Activated CD8-positive, alpha-beta T cell treated with anti-CD3 and anti-CD28 coated beads, Interleukin-2, amount 10 ng/mL, durations not matched to agents 7 days and 5 days (primary cell): ENCODE measurements at places on chromosomes 1 and 21. TPM values are rescaled to one million over a fixed set of nuclear protein-coding genes. Genes with fewer than 3 reads are reported as not detected.

- no peaks in the 10 kb centered on the region for H3K27me3 ChIP-seq
- peak overlapping the region; percentile 55 for H3K27ac ChIP-seq
- peaks cover 15% of the 10 kb centered on the region for H3K36me3 ChIP-seq
- DNase-seq: no peak
- peaks cover 59% of the 10 kb centered on the region for H3K4me1 ChIP-seq
- peak overlapping the region; percentile 78 for H3K4me3 ChIP-seq
These were observed 2.1 kb downstream of the PFKL start for GRCh38 chr21:44301961-44302406.

DNA sequence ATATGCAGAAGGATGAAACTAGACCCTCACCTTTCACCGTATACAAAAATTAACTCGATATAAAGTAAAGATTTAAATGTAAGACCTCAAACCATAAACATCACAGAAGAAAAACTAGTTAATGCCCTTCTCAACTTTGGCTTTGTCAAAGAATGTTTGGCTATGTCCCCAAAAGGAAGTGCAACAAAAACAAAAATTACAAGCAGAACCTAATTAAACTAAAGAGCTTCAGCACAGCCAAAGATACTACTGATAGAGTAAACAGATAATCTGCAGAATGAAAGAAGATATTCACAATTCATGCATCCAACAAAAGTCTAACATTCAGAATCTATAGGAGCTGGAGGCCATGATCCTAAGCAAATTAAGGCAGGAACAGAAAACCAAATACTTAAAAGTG, 824.6 kb upstream of the NEGR1 start:
- no peak for DNase-seq
- H3K36me3 ChIP-seq: no peaks in the 10 kb centered on the region
- no peak overlapping the region for H3K27ac ChIP-seq
- no peak overlapping the region for H3K4me3 ChIP-seq
- no peaks in the 10 kb centered on the region for H3K27me3 ChIP-seq

DNA sequence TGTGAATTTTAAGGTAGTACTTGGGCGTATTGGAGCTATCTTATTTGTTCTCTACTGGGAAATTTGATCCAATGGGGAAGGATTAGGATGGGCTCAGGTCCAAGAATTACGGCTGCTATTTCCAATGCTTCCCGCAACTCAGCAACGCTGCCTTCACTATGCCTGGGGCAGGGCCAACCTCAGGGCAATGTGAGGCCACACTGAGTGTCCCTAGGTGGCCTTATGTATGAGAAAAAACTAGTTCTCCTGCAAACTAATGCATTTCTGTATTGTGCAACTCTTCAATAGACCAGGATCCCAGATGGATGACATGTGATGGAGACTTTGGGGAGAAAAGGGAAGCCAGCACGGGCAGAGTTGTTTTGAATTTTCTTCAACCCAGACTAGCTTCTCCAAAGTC, 168.1 kb downstream of the DUSP10 start:
- no peaks in the 10 kb centered on the region for H3K4me1 ChIP-seq
- no peak for DNase-seq
- H3K27ac ChIP-seq: no peak overlapping the region
- no peaks in the 10 kb centered on the region for H3K27me3 ChIP-seq
- H3K36me3 ChIP-seq: no peaks in the 10 kb centered on the region
- H3K4me3 ChIP-seq: no peak overlapping the region

- no peak overlapping the region for H3K27ac ChIP-seq
- no peaks in the 10 kb centered on the region for H3K4me1 ChIP-seq
- no peak for DNase-seq
- H3K36me3 ChIP-seq: no peaks in the 10 kb centered on the region
These were observed 690.4 kb downstream of the USP25 start for GRCh38 chr21:16420031-16420724.

- no peak for DNase-seq
- H3K27me3 ChIP-seq: no peaks in the 10 kb centered on the region
- no peaks in the 10 kb centered on the region for H3K36me3 ChIP-seq
- no peak overlapping the region for H3K27ac ChIP-seq
- no peaks in the 10 kb centered on the region for H3K4me1 ChIP-seq
- H3K4me3 ChIP-seq: no peak overlapping the region
These were observed 425.8 kb downstream of the DSCAM start for GRCh38 chr21:40421121-40421520.

DNA sequence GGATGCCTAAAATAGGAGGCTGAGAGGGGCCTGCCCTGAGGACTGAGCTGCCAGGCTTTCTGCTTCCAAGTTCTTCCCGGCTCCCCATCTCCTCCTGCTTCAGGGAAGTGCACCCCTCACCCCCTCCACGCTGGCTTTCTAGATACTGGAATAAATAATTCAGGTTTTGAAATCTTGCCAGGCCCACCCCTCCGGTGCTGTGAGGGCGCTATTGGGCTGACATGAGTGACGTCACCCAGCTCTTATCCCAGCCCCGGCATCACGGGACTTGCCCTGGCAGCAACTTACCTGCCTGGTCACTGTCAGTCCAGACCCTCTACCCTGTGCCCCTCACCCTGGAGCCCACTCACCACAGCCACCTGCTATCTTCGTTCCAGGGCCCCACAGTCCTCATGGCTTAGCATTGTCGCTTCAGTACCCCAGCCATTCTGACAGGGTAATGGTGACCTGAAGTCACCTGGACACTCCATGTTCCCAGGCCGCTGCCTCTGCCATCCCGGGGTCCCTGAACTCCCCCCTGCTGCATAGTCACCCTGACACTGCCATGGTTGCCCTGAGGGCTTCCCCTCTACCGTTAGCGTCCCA, 819 bp upstream of the GPR3 start:
- H3K4me3 ChIP-seq: peak overlapping the region; percentile 74
- peak; percentile 40 for DNase-seq
- H3K27me3 ChIP-seq: peaks cover 17% of the 10 kb centered on the region
- H3K4me1 ChIP-seq: peaks cover 25% of the 10 kb centered on the region
- H3K36me3 ChIP-seq: no peaks in the 10 kb centered on the region

- H3K4me1 ChIP-seq: peaks cover 63% of the 10 kb centered on the region
- H3K4me3 ChIP-seq: peak overlapping the region; percentile 49
- no peaks in the 10 kb centered on the region for H3K36me3 ChIP-seq
- H3K27me3 ChIP-seq: peaks cover 9% of the 10 kb centered on the region
- H3K27ac ChIP-seq: peak overlapping the region; percentile 15
These were observed 6.4 kb downstream of the MAP3K6 start for GRCh38 chr1:27360159-27361043.

DNA sequence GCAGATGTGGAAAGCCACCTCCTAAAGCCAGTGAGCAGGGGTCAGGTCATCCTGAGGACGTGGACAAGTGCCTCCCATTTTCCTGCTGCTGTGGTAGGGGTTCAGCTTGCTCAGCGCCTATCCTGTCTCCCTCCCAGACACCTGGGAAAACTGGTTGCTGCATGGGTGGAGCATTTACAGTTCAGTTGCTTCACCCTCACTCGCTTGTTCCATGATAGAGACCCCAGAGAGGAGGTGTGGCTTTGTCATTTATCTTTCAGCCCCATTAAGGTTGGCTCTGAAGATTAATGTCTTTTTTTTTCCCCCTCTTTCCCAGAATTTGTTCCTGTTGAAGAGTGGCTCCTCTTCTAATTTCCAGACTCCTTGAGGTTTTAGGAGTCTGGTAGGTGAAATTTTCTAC, 9.2 kb downstream of the VANGL1 start:
- H3K36me3 ChIP-seq: peaks cover 17% of the 10 kb centered on the region
- H3K4me1 ChIP-seq: peaks cover 12% of the 10 kb centered on the region
- DNase-seq: no peak
- no peaks in the 10 kb centered on the region for H3K27me3 ChIP-seq

- H3K27me3 ChIP-seq: no peaks in the 10 kb centered on the region
- no peak for DNase-seq
- peaks cover 4% of the 10 kb centered on the region for H3K4me1 ChIP-seq
- H3K36me3 ChIP-seq: peaks cover 13% of the 10 kb centered on the region
- no peak overlapping the region for H3K4me3 ChIP-seq
These were observed 108.2 kb downstream of the GALNT2 start for GRCh38 chr1:230175163-230175747.

GRCh38 chr1:79530476-79530875, 523.9 kb upstream of the ADGRL4 start:
- DNase-seq: no peak
- no peaks in the 10 kb centered on the region for H3K36me3 ChIP-seq
- H3K27ac ChIP-seq: no peak overlapping the region
- H3K27me3 ChIP-seq: no peaks in the 10 kb centered on the region
- no peaks in the 10 kb centered on the region for H3K4me1 ChIP-seq
- H3K4me3 ChIP-seq: no peak overlapping the region

- H3K27me3 ChIP-seq: no peaks in the 10 kb centered on the region
- H3K27ac ChIP-seq: no peak overlapping the region
- no peaks in the 10 kb centered on the region for H3K36me3 ChIP-seq
- H3K4me3 ChIP-seq: no peak overlapping the region
- no peak for DNase-seq
- no peaks in the 10 kb centered on the region for H3K4me1 ChIP-seq
These were observed 363.1 kb upstream of the ADGRL2 start for GRCh38 chr1:81437649-81438048.

GRCh38 chr1:160078512-160079195, 2.7 kb upstream of the KCNJ9 start:
- DNase-seq: peak; percentile 78
- peaks cover 49% of the 10 kb centered on the region for H3K27me3 ChIP-seq
- H3K36me3 ChIP-seq: no peaks in the 10 kb centered on the region
- no peak overlapping the region for H3K4me3 ChIP-seq
- H3K27ac ChIP-seq: no peak overlapping the region

GRCh38 chr1:53549287-53549686, 90.1 kb downstream of the DMRTB1 start:
- no peak for DNase-seq
- no peak overlapping the region for H3K27ac ChIP-seq
- H3K4me3 ChIP-seq: no peak overlapping the region
- no peaks in the 10 kb centered on the region for H3K4me1 ChIP-seq

DNA sequence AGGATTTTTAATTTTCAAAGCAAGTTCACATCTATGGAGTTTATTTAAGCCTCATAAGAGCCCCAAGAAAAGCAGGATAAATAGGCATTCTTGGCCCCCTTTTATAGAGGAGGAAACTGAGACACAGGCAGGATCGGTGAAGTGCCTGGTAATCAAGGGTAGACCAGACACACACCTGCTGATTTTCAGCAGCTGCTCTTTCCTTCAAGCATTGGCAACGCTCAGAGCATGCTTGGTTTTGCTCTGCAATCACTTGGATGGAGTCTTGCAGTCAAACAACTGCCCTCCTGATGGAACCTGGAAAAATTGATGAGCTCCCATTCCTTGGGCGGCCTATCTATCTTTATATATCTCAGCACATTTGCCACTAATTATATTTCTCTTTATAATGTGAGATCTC, 478.9 kb upstream of the CAMK1G start:
- H3K27me3 ChIP-seq: no peaks in the 10 kb centered on the region
- peaks cover 2% of the 10 kb centered on the region for H3K4me1 ChIP-seq
- no peak for DNase-seq
- no peak overlapping the region for H3K4me3 ChIP-seq
- H3K36me3 ChIP-seq: no peaks in the 10 kb centered on the region

GRCh38 chr21:39125752-39126485, 57.3 kb downstream of the PSMG1 start:
- no peak overlapping the region for H3K4me3 ChIP-seq
- H3K4me1 ChIP-seq: peaks cover 8% of the 10 kb centered on the region
- peaks cover 11% of the 10 kb centered on the region for H3K27me3 ChIP-seq
- H3K27ac ChIP-seq: no peak overlapping the region

DNA sequence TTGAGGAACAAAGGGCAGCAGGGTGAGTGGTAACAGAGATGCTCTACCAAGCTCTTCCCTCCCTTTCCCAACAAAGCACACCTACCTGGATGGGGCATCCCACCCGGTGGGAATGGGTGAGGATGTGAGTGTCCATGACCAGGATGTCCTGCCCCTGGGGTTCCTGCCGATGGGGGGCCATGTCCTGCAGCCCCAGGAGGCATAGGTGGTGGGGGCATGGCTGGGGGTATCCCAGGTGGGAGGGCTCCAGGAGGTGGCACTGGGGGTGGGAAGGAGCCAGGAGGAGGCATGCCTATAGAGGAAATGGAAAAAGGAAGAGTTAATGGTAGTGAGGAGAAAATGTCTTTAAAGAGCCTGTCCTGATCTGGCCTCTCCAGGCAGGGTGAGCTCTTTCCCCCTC, 1.9 kb downstream of the SF3B4 start:
- peaks cover 55% of the 10 kb centered on the region for H3K36me3 ChIP-seq
- peaks cover 47% of the 10 kb centered on the region for H3K4me1 ChIP-seq
- peak overlapping the region; percentile 96 for H3K4me3 ChIP-seq
- H3K27me3 ChIP-seq: no peaks in the 10 kb centered on the region

DNA sequence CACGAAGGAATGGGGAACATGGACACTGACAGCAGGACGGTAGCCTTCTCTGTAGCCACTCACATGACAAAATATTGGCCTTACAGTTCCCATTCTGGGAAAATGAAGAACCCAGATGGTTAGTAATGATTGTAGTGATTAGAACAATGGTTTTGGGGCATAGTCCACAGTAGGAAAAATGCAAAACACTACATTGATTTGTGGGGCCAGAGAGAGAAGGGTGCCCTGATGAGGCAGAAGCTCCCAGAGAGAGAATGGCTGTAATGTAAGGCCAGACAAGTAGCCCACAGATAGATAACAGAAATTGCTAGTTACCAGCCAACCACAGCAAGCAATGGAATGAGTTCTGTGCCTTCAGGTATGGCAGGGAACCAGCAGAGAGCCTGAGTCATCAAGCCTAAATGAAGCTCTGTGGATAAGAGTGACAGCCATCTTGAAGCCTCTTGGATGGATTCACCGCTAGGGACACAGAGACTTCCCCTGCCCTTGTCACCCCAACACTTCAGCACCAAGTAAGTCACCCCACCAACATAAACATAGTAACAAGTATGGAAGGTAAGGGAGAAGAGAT, 206.1 kb downstream of the BACH1 start:
- no peak overlapping the region for H3K4me3 ChIP-seq
- peaks cover 2% of the 10 kb centered on the region for H3K36me3 ChIP-seq
- H3K4me1 ChIP-seq: peaks cover under 1% of the 10 kb centered on the region
- H3K27me3 ChIP-seq: no peaks in the 10 kb centered on the region
- no peak for DNase-seq

GRCh38 chr21:15820852-15821379, 91.1 kb downstream of the USP25 start:
- H3K27ac ChIP-seq: no peak overlapping the region
- no peak overlapping the region for H3K4me3 ChIP-seq
- DNase-seq: no peak
- H3K4me1 ChIP-seq: peaks cover 20% of the 10 kb centered on the region
- peaks cover 60% of the 10 kb centered on the region for H3K36me3 ChIP-seq
- no peaks in the 10 kb centered on the region for H3K27me3 ChIP-seq

PGLYRP3 gene
- total RNA-seq: not detected

METTL25B gene
- 34.0 TPM for total RNA-seq

ALDH4A1 gene
- total RNA-seq: 4.3 TPM

CPT2 gene
- 11.6 TPM for total RNA-seq

CEP170 gene
- total RNA-seq: 24.3 TPM

HAPLN2 gene
- total RNA-seq: not detected

TMEM82 gene
- not detected for total RNA-seq
